ENCODE measurements at places on chromosomes 4 and X. TPM values are rescaled to one million over a fixed set of nuclear protein-coding genes. Genes with fewer than 3 reads are reported as not detected.

GRCh38 chrX:100672966-100673365 lies 29.0 kb downstream of the SRPX2 start:
- no peak for DNase-seq

DNA sequence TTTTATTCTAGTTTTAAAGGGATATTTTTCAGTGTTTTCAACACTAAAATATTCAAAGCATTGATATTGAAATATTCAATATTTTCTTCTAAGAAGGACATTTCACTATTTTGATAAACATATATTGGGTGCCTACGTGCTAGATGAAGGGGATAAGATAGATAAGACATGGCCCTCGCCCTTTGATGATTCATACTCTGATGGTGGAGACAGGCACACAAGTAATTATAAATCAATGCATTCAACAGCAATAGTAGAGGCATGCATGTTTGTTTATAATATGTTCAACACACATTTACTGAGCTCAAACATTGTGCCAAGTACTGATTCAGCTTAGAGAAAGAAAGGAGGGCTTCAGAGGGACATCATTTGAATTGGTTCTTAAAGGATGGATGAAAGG lies 22.7 kb downstream of the TMEM47 start:
- DNase-seq, result no peak

The RBMXL3 gene
- not detected for total RNA-seq

The CXXC4 gene
- total RNA-seq, result 4.2 TPM

The USP17L21 gene
- total RNA-seq, result not detected

DNA sequence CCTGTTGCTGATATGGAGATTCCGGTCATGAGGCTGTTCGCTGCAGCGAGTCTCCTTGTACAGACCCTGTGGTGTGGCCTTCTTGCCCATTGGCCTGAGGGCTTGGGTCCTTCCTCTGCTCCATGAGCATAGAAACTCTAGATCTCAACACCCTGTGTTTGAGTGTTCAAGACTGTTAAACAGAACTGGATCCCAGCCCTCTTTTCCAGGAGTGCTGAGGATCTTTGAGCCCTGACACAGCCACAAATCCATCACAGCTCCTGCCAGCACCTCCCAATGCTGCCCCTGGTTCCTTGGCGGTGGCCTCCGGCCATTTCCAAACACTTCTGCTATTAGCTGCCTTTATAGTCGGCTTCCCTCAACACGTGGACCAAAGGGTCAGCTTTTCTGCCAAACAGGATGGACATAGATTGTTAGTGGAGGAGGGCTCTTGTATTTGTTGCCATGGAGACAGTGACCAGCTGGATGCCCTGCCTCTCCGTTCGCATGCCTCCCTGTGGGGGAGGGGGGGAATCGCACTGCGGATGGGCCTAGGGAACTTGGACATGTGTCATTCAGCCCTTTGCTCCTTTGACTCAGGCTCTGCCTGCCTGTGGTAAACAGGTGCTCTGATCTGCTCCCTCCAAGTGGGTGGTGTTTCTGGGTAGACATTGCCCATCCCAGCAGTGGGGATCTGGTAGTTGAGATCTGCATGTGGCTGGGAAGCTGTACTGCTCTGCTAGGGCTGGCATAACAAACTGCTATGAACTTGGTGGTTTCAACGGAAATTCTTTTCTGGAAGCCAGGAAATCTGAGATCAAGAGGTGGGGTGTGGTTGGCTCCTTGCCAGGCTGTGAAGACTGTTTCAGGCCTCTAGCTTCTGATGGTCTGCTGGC lies 6.9 kb upstream of the WDR1 start:
- DNase-seq, result peak; percentile 44

The COL4A5 gene
- 6.2 TPM for total RNA-seq

Data from mucosa of descending colon (tissue), 3 donors.